ENCODE measurements at places on chromosomes 3 and 15. TPM values are rescaled to one million over a fixed set of nuclear protein-coding genes. Genes with fewer than 3 reads are reported as not detected.
A peak's percentile ranks its signal among the peaks of the same experiment; 100 is the strongest.

DNA sequence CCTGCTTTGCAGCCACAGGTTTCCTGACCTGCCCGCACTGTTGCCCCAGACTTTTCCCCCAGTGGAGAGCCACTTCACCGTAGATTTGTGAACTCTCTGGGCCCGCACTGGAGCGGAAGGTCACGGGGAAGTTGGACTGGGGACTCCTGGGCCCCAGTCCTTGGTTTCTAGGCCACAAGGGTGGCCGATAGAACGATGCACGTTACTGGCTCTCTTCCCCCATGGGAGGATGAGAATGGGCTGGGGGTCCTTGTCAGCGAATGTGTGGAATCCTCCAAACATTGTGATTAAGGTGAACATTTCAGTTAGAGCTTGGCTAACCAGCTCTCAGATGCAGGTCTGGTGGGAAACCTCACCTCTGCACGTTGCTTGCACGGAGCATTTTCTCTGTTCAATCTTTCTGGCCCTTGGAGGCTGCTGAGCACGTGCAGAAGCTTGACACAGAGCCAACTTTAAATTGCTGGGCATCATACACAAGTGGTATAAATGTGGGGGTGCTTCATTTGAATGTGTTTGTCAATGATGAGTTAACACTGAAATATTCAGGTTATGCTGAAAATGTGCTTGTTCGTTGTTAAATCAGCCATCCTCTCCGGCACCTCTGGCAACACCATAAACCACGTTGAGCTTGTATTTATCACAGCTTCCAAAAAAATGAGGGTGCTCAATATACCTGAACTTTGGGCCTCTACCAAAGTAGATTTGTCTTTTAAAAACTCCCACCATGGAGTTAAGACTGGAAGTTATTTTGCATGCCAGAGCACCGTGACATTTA is 976 bp downstream of the DIS3L start:
- peak; percentile 66 for DNase-seq

PML gene
- 31.3 TPM for total RNA-seq

- DNase-seq, result no peak
Measured at GRCh38 chr15:96200357-96200967, 130.0 kb upstream of the NR2F2 start.

NOX5 gene
- total RNA-seq, result 0.17 TPM
